ENCODE measurements at places on chromosomes 1 and 21.

GRCh38 chr1:91349524-91349923, 55.1 kb downstream of the HFM1 start:
- DNase-seq: no peak

- no peak for DNase-seq
Observed at GRCh38 chr1:60031146-60031545, 42.4 kb downstream of the C1orf87 start.

DNA sequence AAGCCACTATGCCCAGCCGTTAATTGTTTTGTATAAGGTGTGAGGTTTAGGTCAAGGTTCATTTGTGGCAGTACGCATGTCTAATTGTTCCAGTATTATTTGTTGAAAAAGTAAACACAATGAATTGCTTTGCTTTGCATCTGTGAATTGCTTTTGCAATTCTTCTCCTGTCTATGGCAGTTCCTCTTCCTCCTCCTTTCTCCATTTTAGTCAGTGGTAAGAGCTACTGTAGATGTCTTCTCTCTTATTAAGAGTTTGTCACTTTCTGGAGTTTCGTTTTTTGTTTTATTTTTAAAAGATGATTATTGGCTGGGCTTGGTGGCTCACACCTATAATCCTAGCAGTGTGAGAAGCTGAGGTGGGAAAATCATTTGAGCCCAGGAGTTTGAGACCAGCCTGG, 29.2 kb downstream of the C1orf185 start:
- DNase-seq: no peak

- DNase-seq: no peak
Observed at GRCh38 chr1:3910049-3910731, 10.1 kb upstream of the C1orf174 start.

GRCh38 chr1:87169263-87169910, 159.3 kb upstream of the LMO4 start:
- DNase-seq: no peak

DNA sequence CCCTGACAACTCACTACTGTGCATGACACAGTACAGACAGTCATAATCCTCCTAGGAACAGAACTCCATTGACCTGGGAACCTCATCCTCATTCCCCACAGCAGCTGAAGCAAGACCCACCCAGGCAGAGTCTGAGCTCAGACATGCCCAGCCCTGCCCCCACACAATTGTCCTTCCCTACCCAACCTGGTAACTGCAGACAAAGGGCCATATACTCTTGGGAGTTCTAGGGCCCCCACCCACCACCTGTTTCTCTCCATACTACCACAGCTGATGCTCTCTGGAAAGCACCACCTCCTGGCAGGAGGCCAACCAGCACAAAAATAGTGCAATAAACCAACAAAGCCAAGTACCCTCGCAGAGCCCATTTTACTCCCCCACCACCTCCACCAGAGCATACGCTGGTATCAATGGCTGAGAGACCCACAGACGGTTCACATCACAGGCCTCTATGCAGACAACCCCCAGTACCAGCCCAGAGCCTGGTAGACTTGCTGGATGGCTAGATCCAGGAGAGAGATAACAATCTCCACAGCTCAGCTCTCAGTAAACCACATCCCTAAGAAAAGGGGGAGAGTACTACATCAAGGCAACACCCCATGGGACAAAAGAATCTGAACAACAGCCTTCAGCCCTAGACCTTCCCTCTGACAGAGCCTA, 159.7 kb upstream of the CXADR start:
- DNase-seq: no peak

- DNase-seq: peak; percentile 12
Observed at GRCh38 chr1:219185486-219186117, 11.9 kb downstream of the LYPLAL1 start.

DNA sequence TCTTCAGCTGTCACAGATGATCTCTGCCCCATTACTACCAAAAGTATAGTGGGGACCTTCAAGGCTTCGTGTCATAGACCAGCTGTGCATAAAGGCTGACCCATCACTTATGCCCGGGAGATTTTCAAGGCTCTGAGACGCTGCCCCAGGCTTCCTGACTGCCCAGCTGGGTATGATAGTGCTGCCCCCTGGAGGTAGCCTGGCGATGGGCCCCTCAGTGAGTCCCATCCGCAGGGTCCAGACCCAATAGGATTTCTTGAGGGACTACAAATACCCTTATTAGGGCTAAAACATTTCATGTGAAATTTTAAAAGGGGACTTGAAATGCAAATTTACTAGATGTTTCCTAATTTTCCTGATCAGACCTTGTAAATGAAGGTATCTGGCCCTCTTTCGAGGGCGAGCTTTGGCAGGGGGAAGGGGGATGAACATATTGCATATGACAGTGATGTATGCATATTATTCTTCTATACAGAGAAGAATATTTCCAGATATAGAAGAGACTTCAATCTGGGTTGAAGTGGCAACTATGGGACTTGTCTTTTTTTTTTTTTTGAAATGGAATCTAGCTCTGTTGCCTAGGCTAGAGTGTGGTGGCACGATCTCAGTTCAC, 11.7 kb upstream of the FCMR start:
- peak; percentile 29 for DNase-seq

DNA sequence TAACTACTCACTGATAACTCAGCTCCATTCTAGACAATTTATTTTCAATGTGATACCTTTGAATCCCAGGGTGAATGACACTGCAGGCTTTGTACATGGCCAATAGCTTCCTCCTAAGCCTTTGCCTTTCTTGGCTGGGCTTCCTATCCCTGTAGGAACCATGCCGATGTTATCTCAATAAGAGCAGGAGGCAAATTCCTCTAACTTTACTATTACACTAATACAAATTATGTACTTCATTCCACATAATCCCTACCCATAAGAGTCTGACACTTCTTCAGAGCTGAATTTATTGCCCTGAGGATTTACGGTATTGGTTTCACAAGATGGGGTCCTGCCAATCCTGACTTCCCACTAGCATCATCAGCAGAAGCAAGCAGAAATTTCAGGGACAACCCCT, 14.0 kb downstream of the TGFBR3 start:
- no peak for DNase-seq

- no peak for DNase-seq
Observed at GRCh38 chr1:25692560-25692959, 76.0 kb downstream of the MAN1C1 start.

GRCh38 chr1:100767176-100767890, 47.8 kb downstream of the VCAM1 start:
- DNase-seq: no peak

DNA sequence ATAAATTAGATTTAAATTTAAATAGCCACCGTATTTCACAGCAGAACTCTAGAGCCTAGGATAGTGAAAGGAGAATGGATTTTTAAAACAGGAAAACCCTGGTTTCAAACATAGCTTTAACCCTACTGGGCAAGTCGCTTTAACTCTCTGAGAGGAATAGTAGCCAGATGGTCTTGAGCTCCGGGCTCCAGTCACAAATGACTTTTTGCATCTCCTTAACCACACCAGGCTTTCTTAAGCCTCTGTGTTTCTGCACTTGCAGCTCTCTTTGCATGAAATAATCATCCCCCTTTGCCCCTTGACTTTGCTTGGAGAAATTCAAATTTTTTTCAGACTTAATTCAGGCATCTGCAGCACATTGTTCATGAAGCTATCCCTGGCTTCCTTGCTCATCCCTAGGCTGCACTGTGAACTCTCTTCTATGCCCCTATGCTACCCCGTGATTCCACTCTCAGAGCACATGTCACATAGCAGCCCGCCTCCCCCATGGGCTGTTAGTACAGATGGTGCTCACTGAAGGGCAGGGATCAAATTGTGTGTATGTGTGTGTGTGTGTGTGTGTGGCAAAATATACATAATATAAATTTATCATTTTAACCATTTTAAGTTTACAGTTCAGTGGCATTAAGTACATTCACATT, 68.8 kb upstream of the DAB1 start:
- no peak for DNase-seq

- DNase-seq: no peak
Observed at GRCh38 chr1:86948212-86948611, 33.8 kb downstream of the HS2ST1 start.

DNA sequence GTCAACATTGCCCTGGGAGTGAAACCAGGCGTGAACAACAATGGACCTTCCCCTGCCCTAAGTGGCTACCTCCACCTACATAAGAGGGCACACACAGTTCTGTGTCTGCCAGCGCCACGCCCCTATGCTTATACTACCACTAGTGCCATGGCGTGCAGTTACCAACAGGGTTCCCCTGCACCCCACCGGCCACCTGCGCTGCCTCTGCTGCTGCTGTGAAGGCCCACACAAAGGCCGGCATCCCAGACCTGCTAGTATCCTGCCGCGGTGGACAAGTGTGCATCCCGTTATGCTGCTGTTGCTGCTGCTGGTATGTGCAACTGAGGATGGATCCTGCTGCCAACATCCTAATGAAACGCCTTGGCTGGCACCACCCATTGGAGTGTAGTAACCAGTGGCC, 75.7 kb downstream of the INTS7 start:
- no peak for DNase-seq

Measured in ACHN (cell line).